ENCODE measurements at places on chromosomes 1 and 21.
A peak's percentile ranks its signal among the peaks of the same experiment; 100 is the strongest.

DNA sequence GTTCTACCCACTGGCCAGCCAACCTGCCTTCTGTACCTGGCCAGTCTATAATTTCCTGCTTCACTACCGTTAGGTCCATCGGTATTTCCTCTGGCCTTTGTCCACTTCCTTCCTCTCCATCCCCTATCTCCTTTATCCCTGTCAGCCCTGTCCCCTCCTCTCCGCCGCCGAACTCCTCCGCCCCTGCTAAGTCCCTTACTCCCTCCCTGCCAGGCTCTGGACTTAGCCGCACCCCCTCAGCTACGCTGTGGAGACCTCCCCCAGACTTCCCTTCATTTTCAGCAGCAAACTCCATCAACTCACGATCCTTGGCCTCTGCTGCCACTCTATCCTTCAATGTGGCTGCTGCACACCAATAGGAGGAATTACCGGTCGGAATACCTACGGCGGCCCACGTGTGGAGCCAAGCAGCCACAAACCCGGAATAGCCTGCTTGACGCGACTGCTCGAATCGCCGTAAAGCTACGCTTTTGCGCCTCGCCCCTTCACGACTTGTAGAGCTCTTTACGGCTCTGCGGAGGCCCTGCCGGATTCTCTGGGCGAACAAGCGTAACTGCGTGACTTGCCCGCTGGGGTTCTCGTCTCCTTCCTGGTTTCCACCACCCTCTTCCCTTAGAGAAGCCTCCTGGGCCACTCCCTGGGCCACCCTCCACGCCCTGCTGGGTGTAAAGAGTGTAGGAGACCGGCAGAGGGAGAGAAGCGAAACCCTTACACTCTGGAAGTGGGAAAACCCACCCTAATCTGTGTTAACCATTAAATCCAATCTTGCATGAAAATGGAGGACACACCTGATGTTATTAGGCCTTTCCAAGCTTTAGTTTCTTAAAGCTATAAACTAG lies at the start of gene ZNHIT6:
ZNHIT6 (minus strand) TSS at position 444 of the 839 bp plus-strand sequence; CDS start at position 295, 149 bp downstream.
- peak; percentile 88 for DNase-seq

- DNase-seq: no peak
These were observed 115.7 kb downstream of the AKT3 start for GRCh38 chr1:243734308-243734695.

GRCh38 chr1:24459551-24460266 lies 42.9 kb upstream of the RCAN3 start:
- DNase-seq: no peak

GRCh38 chr1:15120251-15120945 lies 33.1 kb upstream of the TMEM51 start:
- no peak for DNase-seq

- DNase-seq: no peak
These were observed 25.7 kb downstream of the RASAL2 start for GRCh38 chr1:178119628-178120027.

DNA sequence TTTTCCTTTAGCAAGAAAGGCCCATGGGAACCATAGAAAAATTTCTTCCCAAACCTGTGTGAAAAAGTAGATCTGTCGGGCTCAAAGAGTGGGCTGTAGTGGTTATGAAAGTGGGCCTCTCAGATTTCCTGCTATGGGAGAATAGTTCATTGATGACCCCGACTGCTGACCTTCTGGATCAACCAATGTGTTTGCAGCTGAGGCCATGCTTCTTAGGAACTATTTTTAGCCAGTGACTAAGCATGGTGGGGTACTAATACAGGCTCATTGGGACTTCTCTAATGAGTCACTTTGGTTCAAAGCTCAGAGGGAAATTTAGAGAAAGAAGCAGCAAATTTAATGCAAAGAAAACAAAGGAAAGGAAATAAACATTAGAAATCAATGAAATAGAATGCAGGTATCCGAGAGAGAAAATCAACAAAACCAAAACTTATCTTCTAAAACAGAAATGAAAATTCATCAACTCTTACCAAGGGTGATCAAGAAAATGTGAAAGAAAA lies 12.6 kb upstream of the PSMA5 start:
- DNase-seq: peak; percentile 60

- DNase-seq: no peak
These were observed 45.7 kb downstream of the GPR161 start for GRCh38 chr1:168091063-168091462.

- DNase-seq: no peak
These were observed 75.7 kb upstream of the RRP15 start for GRCh38 chr1:218209351-218209861.

- DNase-seq: no peak
These were observed 56.9 kb downstream of the KLHDC7A start for GRCh38 chr1:18537386-18538306.

GRCh38 chr1:40840526-40841323 lies 21.4 kb downstream of the CITED4 start:
- no peak for DNase-seq

DNA sequence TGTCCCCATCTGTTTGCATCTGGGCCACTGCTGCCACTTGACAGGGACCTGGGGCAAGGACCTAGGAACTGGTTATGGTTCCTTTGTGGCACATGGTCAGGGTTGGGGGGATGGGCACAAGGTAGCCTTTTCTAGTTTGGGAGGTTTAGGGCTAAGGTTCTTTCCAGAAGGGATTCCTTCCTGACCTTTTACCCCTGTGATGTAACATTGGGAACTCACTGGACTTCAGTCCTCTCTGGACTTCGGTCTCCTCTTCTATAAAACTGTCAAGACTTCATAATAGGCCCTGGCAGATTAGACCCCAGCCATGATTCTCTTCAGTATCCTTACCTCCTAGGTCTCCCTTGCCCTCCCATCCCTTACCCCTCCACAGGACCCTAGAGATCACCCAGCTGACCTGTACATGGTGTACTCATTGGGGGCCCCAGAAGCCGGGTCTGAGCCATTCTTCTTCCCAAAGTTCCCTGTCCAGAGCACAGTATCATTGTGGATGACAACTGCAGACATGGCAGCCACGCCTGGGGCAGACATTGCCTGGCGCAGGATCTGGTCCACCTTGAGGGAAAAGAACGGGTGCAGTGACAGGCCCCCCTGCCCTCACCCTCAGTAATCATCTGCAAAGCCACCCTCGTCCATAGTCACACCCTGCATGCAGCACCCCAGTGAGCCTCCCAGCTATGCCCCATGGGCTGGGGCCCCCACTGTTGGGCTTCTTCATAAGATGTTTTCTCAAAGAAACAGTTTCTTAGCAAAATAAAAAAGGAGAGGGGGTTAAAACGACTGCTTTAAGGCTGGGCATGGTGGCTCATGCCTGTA lies 12.9 kb downstream of the LACTBL1 start:
- no peak for DNase-seq

DNA sequence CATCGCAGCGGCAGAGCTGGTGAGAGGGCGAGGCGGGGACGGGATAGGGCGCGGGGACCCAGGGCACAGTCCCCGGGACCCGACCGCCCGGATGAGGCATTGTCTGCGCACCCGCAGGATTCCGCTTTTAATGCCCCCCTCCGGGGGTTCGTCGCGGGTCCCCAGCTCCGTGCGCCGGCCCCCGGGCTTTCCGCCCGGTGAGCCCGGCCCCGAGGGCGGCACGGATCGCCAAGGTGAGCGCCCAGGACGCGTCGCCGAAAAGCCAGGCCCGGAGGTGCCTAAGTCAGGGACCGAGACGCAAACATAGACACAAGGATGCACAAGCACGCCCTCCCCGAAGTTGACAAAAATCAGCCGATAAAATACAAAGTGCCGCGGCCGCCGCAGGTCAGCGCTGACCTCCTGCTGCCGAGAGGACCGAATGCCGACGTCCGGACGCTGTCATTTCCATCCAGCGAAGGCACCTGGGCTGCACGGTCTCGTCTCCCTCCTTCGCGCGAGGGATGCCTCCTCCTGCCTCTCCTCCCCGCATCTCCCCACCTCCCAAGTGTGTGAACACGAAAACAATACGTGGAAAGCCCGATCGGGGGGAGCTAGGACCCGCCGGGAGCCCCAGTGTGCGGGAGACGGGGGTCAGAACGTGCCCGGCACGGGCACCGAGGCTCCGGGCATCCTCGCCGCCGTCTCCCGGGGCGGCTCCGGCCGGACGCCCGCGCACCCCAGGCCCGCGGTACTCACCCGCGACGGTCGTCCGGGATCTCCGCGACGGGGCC lies 101.1 kb upstream of the SOD1 start:
- no peak for DNase-seq

DNA sequence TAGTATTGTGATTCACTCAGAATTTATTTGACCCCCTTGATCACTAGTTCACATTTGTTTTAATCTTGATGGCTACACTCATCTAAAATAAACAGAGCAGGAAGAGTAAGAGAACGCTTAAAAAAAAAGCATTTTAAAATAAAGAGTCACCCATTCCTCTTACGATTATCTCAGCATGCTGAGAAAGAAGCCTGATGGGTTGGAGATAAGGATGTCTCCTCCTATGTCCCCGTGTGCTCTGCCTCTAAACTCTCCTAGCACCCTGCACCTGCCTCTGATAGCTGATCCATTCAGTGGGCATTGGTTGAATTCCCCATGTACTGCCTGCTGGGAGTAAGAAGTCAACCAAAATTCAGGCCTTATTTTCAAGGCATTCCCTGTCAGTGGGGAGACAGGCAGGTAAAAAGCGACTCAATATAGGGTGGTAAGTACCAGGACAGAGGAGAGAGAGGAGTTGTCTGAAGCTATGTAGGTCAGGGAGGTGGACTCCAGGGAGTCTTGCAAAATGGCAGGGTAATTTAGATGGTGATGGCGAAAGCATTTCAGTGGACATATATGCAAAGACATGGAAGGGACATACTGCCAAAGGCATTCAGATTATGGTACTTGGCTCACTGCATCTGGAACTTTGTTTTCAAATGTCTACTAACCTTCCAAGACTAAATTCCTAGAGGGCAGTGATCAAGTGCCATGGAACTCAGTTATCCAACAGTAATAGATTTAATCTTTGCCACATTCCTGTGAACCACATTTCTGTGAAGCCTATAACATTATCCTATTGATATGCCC lies 18.4 kb downstream of the ELAVL4 start:
- DNase-seq: no peak

- no peak for DNase-seq
These were observed 464 bp downstream of the PARK7 start for GRCh38 chr1:7962014-7962335.

DNA sequence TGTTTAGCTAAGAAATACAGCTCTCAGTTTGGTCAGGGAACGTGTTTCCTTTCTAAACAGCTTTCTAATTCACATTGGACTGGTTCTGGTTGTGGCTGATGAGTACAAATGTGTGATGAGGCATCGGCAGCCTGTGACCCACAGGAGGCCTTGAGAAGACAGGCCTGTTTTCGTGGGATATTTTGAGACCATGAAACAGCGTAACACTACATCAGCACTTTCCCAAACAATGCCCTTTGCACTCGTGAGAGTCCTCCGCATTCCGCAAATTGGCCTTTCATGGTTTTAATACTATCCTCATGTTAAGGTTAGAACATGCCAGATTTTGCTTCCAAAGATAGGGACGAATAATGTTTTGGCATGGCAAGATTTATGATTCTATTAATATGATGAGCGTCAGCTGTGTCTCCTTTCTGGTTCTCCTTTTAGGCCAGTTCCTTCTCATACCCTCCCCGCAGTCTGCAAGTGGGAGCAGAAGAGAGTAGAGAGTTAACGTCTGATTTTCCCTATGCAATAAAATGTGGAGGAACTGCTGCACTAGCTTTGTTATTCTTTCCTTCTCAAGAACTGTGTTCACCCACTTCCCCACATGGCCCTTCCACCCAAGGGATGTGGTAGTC lies 84.3 kb upstream of the L1TD1 start:
- no peak for DNase-seq

DNA sequence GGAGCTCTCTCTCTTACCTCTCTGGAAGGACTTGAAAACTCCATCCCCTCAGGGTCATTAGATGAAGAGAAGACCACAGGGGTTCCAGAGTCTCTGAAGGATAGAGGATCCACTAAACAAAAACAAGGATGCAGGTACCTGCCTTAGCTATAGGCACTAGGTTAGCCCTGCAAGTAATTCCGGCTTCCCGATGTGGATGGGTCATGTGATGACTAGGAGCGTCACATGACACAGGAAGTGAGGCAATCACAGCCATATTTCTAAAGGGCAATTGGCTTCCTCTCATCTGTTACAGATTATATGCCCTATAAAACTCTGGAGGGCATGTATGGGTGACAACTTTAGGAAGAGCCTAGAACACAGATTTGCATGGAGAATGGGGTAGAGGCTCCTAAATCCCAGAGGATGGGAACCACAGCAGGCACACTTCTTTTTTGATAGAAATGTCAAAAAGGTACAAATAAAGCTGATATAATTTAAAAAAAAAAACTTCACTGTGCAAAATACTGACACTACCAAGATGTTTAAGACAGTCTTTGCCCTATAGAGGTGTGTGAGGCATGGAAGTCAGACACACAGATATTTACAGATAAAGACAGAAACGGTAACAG lies 14.1 kb downstream of the ENTREP3 start:
- DNase-seq: peak; percentile 63

GRCh38 chr1:219279017-219279770 lies 105.5 kb downstream of the LYPLAL1 start:
- DNase-seq: no peak

DNA sequence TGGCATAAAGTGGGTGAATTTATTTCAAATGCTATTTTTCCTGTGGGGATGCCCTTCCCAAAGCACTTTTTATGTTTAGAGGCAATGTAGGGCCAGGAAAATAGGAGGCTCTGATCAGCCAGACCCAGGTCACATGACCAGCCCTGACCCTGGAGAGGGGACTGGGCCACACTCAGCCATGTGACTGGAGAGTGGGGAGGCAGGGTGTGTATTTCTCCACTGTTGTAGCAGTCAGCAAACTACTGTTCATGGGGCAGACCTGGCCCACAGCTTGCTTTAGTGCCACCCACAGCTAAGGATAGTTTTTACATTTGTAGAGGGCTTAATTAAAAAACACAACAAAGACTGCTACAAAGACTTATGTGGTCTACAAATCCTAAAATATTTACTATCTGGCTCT lies 153.8 kb downstream of the ACTL8 start:
- no peak for DNase-seq

DNA sequence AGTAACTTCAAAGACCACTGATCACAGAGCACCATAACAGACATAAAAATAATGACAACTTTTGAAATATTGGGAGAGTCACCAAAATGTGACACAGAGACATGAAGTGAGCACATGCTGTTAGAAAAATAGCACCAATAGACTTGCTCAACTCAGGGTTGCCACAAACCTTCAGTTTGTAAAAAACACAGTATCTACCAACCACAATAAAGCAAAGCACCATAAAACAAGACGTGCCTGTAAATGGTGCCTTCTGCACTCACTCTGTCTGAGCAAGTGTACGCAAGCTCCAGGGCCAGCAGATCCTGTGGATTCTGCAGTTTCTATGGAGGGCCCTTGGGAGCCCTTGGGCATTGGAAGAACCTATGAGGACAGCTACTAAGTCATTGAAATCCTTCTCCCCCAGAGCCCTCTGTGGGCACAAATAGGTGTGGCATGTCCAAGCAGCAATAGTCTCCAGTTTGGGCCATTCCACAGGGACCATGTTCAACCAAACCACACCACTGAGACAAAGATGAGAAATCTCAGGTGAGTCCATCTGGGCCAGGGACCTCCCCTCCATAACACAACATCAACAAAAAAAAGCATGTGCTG lies 116.9 kb upstream of the RAB4A start:
- no peak for DNase-seq
